ENCODE measurements at places on chromosomes 6 and 20.

GRCh38 chr20:60008130-60008808 is 50.0 kb downstream of the CDH26 start:
- DNase-seq = no peak

DNA sequence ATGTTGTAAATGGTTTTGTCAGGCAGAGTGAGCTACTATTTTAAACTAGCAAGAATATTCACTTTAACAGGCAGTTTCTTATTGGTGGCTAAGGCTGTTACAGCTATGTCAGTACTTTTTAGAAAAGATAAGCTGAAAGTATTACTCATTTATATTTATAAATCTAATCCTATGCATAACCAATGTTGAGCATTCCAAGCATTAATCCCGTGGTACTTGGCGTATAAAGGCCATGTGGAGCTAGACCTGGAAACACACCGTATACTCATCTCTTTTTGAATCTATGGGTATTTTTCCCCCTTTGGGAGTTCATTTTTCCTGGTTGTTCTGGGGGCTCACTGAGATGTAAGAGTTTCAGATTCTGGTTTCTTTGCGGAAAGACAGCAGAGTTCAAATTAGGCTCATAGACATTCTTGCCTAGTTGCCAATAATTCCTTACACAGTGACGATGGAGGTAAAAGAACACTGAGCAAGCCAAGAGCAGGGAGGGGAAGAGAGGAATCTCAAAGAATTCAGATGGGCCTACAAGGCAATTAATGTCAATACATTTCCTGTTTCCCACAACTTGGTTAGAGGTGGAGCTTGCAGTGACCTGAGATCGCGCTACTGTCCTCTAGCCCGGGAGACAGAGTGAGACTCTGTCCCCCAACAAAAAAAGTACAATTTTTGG is 211.5 kb downstream of the SOX4 start:
- DNase-seq = no peak

DNA sequence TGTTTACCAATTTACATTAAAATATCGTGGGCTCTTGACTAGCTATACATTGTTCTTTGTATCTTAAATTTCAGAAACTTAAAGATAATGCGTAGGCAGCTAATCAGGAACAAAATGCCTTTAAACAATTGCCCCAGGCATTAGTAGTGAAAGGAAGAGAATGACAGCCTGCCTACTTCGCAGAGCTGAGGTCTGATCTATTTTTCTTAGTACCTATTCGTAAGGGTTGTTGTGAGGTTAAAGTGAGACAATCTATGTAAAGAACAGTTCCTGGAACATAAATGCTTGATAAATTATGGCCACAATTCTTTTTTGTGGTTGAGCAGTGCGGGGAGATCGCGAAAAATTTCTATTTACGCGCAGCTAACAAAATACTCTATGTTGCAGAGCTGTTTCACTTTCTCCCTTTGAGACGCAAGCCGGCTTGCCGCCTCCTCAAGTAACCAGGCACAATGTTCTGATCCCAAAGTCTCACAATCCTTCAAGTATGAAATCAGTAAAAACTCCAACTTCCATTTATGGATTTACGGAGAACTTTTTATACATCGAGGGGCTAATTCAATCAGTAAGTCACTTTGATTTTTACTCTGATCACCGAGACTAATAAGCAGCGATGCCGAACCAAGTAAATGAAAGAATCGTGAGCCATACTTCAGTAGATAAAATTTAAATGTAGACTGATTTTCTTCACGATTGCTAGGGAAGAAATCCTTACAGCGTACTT is 878 bp upstream of the PNRC1 start:
- no peak for DNase-seq

DNA sequence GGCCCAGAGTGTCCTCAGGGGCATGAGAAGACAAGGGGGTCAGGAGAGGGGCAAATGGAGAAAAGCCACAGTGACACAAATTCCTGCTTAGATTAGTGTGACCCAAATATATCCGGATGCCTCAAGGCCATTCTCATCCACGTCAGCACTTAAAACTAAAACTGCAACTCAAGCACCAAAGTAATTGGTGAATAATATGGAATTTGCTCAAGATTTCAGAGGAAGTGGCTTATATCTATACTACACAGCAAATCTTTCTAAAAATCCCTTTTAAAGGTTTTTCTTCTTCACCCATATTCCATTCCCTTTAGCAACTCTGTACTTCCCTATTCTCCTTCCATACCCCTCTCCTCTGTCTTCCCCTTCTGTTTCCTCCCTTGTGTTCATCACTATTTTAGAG is 15.2 kb downstream of the DEF6 start:
- DNase-seq = no peak

DNA sequence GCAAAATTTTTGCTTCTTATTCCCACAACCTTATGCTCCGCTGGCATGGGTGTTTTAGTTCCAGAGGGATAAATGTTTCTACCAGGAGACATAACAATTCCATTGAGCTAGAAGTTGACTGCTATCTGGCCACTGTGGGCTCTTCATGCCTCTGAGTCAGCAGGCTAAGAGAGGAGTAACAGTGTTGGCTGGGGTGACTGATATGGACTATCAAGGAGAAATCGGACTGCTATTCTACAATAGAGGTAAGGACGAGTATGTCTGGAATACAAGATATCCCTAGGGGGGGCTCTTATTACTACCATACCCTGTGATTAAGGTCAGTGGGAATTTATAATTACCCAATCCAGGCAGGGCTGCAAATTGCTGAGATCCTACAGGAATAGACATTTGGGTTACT is 26.9 kb downstream of the FBXO30 start:
- no peak for DNase-seq

DNA sequence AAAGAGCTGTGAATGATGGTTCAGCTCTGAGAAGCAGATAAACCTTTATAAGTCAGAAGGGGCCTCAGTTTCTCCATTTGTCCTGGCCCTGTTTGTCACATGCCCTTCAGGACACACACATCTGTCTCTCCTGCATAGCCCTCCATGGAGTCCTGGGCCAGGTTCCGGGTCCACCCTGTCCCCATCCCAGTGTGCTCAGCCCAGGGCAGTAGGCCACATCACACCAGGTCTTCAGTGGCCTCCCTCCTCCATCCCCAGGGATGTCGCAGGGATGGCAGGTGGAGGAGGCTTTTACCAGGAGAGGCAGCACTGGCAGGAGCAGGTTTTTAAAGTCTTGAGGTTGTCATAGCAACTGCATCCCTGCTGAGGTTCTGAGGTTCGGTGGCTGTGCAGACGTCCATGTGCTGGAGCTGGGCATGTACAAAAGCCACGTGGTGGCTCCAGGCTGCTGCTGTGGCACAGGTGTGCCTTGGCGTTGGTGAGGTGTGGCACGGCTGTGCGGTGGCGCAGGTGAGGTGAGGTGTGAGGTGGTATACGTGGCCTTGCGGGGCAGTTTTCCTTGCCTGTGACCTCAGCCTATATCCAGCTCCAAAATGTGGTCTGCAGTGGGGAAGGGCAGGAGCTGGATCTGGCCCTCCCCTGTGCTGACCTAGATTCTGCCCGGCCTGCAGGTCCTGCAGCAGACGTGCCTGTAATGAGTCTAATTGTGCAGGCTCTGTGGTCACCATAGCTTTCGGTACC is 8.0 kb upstream of the NPBWR2 start:
- DNase-seq = no peak

- DNase-seq = no peak
Observed at GRCh38 chr20:63328026-63328700, 33.0 kb downstream of the CHRNA4 start.

- no peak for DNase-seq
Observed at GRCh38 chr6:17472653-17473183, 79.3 kb downstream of the CAP2 start.

DNA sequence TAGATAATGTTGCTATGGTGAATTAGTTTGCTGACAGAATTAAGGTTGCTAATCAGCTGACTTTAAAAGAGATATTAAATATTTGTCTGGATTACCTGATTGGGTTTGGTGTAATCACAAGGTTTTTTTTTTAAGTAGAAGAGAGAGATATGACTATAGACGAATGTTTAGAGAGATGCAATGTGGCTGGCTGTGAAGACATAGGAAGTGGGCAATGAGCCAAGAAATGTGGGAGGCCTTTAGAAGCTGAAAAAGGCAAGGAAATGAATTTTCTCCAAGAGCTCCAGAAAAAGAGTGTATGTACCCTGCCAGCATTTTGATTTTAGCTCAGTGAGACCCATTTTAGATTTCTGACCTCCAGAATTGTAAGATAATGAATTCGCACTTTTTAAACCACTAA is 598.3 kb downstream of the PKHD1 start:
- DNase-seq = peak; percentile 19

DNA sequence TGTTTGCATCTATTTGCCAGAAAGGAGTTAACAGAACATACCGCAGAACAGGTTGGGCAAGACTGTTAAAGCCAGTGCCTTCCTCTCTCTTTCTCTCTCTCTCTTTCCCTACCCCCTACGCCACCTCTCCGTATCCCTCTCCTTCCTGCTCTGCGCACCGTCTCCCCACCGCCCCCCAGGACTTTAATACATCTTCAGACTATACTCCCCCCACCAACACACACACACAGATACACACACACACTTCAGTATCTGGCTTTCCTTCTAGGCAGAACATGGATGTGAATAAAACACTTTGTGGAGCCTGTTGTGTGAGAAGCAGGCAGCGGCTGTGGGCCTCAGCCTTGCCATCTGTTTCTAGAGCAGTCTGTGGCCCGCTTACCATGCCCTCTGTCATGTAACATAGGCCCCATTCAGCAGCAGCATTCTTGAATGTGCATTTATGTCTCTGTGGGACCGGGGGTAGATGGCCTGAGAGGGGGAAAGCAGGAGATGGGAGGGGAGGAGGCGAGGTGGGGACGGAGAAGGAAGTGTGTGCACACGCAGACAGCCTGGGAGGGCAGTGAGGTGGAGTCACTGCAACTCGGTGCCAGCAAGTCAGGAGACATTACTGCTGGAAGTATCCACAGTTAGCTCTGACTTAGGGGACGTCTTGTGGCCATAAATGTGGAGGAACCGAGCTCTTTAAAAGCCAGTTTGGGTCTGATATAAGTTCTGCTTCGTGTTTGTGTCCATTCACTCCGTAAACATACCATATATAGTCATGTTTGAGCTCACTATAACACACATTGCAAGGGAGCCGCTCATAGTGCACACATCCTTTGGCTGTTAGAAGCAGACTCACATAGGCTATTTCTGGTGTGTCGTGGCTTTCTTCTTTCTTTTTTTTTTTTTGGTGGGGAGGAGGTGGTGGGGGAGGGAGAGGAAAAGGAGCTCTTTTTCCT is 38.4 kb downstream of the RREB1 start:
- no peak for DNase-seq

DNA sequence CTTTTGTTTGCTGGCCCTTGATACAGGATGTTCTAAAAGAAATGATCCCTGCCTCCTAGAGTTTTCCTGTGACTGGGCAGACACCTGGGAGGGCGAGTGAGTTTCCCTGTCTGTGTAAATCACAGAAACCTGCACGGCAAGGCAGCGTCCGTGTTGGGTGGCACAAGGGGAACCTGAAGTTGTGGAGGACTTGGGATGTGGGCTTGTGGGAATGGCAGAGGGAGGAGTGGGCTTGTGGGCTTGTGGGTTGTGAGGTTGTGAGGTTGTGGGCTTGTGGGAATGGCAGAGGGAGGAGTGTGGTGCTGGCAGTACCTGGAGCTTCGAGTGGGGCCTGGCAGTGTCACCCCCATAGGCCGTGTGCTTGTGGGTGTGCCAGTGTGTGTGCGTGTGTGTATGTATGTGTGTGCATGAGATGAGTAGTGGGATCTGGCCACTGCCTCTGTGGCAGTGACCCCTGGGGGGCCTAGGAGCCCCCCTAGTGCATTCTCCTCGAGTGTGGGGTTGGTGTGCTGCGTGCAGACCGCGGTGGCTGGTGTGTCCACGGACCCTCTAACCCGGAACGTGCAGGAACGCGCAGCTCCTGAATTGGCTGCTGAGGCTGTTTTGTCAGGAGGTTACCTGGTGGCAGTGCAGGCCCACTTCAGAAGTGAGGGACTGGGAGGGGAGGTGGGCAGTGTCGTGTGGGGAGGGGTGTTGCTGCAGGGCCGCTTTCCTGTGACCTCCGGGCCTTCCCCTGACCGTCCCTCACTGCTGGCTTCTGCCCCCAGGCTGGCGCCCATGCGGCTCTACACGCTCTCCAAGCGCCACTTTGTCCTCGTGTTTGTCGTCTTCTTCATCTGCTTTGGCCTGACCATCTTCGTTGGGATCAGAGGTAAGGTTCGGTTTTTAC is 13.0 kb downstream of the TMEM181 start:
- DNase-seq = no peak

- no peak for DNase-seq
Observed at GRCh38 chr20:50107796-50108331, 5.1 kb downstream of the UBE2V1 start.

DNA sequence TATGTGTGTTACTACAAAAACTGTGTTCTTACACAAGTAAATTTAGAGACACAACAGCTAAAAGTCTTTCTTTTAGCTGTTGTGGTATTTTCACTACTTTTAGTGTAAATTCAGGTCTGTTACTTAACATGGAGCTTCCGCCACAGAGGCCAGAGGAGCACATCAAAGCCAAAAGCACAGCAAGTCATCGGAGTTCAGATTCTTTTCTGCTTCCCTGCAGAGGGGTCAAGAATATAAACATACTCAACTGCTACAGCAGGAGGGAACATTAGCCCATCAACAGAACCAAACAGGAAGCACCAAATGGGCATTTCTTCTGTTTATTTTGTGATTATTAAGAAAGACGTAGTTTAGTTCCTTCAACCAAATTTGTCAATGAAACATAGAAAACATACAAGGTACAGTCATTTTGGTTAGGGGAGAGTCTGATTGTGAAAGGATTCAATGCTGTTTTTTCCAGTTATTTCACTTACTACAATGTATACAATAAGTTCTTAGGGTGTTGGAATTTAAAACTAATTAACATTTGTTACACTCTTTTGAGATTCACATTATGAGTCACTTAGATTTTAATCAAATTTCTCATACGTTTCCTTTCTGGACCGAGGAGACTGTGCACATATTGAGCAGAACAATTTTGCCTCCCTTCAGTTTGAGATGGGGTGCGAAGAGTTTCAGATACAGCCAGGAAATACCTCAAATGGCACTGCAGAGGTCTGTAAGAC is 42.8 kb upstream of the DSE start:
- DNase-seq = no peak

GRCh38 chr6:133833949-133834359 is 55.0 kb upstream of the TCF21 start:
- no peak for DNase-seq

DNA sequence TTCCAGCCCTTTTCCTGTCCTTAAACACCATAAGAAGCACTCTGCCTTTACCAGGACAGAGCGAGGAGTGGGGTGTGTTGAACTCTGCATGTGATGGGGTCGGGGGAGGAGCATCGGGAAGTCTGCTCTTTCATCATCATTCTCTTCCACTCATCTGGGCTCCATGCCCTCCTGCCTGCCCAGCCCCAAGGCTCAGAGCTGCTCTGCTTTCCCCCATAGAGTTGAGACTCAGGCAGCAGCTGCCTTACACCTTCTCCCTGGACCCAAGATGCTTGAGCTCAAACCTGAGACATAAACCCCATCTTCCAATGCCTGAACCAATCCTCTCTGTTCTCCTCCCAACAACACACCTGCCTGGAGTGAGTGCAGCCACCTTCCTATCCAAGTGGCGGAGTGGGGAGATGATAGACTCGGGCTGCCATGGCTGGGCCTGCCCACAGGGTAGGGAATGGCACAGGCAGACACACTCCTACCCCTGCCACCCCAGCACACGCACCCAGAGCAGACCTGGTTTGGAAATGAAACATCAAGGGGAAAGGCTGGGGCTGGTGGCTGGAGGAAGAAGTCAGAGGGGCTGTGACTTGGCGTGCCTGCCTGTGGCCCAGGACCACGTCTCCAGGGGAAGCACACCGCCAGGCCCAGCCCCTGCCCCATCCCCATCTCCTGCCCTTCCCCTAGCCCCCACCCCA is 28.4 kb downstream of the TFEB start:
- DNase-seq = peak; percentile 40
